ENCODE measurements at places on chromosomes 6 and 20.
A peak's percentile ranks its signal among the peaks of the same experiment; 100 is the strongest.

DNA sequence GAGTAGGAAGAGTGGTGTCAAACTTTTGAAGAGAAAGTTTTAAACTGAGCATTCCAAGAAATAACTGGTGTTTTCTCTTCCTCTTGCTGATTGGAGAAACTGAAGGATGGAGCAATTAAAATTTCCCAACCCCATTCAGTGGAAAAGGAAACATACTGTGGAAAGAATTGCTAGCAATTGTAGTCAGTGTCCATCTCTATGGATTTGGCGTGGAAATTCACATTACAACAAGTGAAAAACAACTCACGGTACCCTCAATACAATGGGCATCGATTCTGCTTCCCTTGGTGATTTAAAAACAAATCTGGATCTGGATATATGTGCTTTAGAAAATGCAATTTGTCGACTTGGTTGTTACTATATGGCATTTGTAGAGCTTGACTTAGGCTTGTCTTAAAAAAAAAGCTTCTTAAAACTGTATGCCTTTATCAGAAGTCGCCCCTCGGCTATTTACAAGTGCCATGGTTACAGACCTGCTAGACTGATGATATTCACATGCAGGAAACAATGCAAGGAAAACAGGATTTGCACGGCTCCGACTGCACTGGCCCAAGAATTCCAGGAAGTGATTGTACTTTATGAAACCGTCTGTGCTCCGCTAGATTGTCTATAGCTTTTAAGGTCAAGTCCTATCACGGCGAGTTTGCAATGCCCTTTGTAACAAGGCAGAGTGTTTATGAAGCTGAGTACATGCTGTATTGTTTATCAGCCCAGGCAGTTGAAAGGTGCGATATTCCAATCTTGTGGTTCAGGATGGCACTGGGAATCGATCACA lies 131.7 kb upstream of the PHACTR1 start:
- no peak for DNase-seq
- no peak overlapping the region for H3K27ac ChIP-seq
- H3K27me3 ChIP-seq: no peaks in the 10 kb centered on the region
- H3K4me1 ChIP-seq: peaks cover 13% of the 10 kb centered on the region
- H3K4me3 ChIP-seq: no peak overlapping the region

- no peak overlapping the region for H3K27ac ChIP-seq
- H3K4me3 ChIP-seq: peak overlapping the region; percentile 65
- H3K27me3 ChIP-seq: no peaks in the 10 kb centered on the region
These were observed 61.9 kb downstream of the GPR6 start for GRCh38 chr6:110039981-110040383.

- no peak for DNase-seq
- no peak overlapping the region for H3K4me3 ChIP-seq
- H3K4me1 ChIP-seq: no peaks in the 10 kb centered on the region
- no peaks in the 10 kb centered on the region for H3K36me3 ChIP-seq
- H3K27me3 ChIP-seq: no peaks in the 10 kb centered on the region
These were observed 385.7 kb downstream of the GRIK2 start for GRCh38 chr6:101779051-101779844.

GRCh38 chr6:112372226-112372806 lies 25.2 kb downstream of the RFPL4B start:
- H3K4me1 ChIP-seq: no peaks in the 10 kb centered on the region
- no peak for DNase-seq
- no peaks in the 10 kb centered on the region for H3K27me3 ChIP-seq
- no peak overlapping the region for H3K4me3 ChIP-seq
- H3K36me3 ChIP-seq: no peaks in the 10 kb centered on the region
- no peak overlapping the region for H3K27ac ChIP-seq

- DNase-seq: no peak
- H3K4me1 ChIP-seq: peaks cover 8% of the 10 kb centered on the region
- H3K36me3 ChIP-seq: no peaks in the 10 kb centered on the region
- peak overlapping the region; percentile 76 for H3K27ac ChIP-seq
These were observed 592 bp downstream of the LTB start for GRCh38 chr6:31581434-31582229.

DNA sequence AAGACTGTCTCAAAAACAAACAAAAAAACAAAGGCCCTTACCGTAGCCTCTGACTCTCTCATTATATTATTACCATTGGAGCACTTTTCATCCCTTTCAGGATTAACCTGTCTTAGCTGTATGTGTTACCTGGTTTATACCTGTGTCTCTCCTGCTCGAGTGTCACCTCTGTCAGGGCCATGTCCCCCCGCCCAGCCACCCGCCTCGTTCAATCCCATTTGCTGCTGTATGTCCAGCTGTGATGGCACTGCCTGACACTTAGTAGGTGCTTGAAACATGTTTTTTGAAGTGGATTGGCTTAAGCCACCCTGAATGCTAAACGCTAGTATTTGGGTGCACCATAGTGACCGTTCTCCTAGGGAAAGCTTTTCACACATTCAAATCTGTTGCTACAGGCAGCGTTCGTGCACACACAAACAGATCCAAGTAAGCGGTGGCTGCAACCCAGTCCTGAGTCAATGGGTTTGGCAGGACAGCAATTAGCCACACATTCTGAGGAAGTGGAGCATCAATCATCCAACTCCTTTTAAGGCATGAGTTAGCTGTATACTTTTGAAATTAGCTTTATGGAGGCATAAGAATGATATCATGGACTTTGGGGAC lies 98.9 kb upstream of the ZNF217 start:
- DNase-seq: peak; percentile 28
- no peak overlapping the region for H3K27ac ChIP-seq
- peaks cover 11% of the 10 kb centered on the region for H3K4me1 ChIP-seq
- H3K36me3 ChIP-seq: no peaks in the 10 kb centered on the region
- no peaks in the 10 kb centered on the region for H3K27me3 ChIP-seq
- no peak overlapping the region for H3K4me3 ChIP-seq

GRCh38 chr6:17001188-17001587 lies 100.7 kb upstream of the STMND1 start:
- no peaks in the 10 kb centered on the region for H3K36me3 ChIP-seq
- no peak for DNase-seq
- H3K4me1 ChIP-seq: no peaks in the 10 kb centered on the region
- H3K27me3 ChIP-seq: no peaks in the 10 kb centered on the region
- no peak overlapping the region for H3K4me3 ChIP-seq
- H3K27ac ChIP-seq: no peak overlapping the region

- H3K4me3 ChIP-seq: peak overlapping the region; percentile 96
- peak overlapping the region; percentile 100 for H3K27ac ChIP-seq
- peaks cover 14% of the 10 kb centered on the region for H3K4me1 ChIP-seq
- H3K36me3 ChIP-seq: no peaks in the 10 kb centered on the region
- DNase-seq: peak; percentile 74
These were observed 3.6 kb upstream of the GPSM3 start for GRCh38 chr6:32195902-32196681.

DNA sequence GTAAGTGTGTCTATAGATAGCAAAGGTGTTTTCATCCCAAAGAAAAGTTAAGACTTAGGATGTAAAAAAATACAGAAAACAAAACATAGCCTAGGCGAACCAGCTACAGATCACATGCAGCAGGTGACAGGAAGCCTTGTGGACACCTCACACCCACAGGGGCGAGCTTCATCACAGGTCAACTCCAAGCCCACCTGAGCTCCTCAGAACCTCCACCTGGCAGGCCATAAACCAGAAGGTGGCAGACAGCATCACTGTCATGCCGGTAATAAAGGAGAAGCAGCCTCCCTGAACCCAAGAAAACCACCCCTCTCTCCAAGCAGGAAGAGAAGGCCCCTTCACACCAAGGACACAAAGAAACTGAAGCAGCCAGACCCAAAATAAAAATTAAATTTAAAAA lies 1.0 kb downstream of the RALGAPA2 start:
- peak overlapping the region; percentile 84 for H3K4me3 ChIP-seq
- H3K36me3 ChIP-seq: no peaks in the 10 kb centered on the region
- H3K27me3 ChIP-seq: no peaks in the 10 kb centered on the region

- H3K4me1 ChIP-seq: no peaks in the 10 kb centered on the region
- H3K27me3 ChIP-seq: no peaks in the 10 kb centered on the region
- H3K27ac ChIP-seq: no peak overlapping the region
- DNase-seq: no peak
These were observed 409.1 kb downstream of the PKHD1 start for GRCh38 chr6:51678274-51678673.

GRCh38 chr6:82385961-82386360 lies 22.3 kb downstream of the TPBG start:
- H3K27me3 ChIP-seq: no peaks in the 10 kb centered on the region
- no peak overlapping the region for H3K4me3 ChIP-seq
- no peak overlapping the region for H3K27ac ChIP-seq
- H3K4me1 ChIP-seq: no peaks in the 10 kb centered on the region
- DNase-seq: no peak

- no peak overlapping the region for H3K4me3 ChIP-seq
- no peaks in the 10 kb centered on the region for H3K4me1 ChIP-seq
- H3K27ac ChIP-seq: no peak overlapping the region
- H3K27me3 ChIP-seq: no peaks in the 10 kb centered on the region
These were observed 121.5 kb downstream of the PAX1 start for GRCh38 chr20:21826976-21827375.

DNA sequence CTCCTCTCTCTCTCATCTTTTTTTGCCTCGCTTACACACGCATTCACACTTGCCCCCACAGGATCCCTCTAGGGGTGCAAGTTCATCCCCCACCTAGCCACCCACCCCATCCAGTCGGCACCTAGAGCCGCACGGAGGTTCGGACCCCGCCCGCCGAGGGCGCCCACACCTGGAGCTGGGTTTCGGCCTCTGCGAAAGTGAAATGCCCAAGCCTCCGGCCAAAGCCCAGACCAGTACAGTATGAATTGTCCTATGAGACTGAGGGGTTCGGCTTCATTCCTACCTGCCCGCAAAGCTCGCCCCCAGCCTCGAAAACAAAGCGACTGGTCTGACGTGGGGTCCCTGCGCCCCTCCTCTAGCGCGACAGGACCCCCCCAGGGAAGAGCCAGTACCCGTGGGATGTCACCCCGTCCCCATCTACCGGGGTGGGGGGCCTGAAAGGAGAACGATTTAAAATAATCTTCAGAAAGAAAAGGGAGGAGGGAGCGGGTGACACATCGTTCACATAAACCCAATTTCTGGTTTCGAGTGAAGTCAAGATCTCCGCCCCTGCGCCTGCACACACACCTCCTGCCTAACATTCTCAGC lies 1.5 kb downstream of the TFAP2A start:
- no peak for DNase-seq
- peaks cover 25% of the 10 kb centered on the region for H3K4me1 ChIP-seq
- no peak overlapping the region for H3K27ac ChIP-seq
- peak overlapping the region; percentile 96 for H3K4me3 ChIP-seq
- no peaks in the 10 kb centered on the region for H3K36me3 ChIP-seq

GRCh38 chr20:45372646-45373352 lies 5.3 kb downstream of the TP53TG5 start:
- no peak for DNase-seq
- peaks cover 6% of the 10 kb centered on the region for H3K36me3 ChIP-seq
- H3K4me3 ChIP-seq: peak overlapping the region; percentile 69
- H3K27ac ChIP-seq: peak overlapping the region; percentile 85
- peaks cover 15% of the 10 kb centered on the region for H3K4me1 ChIP-seq

DNA sequence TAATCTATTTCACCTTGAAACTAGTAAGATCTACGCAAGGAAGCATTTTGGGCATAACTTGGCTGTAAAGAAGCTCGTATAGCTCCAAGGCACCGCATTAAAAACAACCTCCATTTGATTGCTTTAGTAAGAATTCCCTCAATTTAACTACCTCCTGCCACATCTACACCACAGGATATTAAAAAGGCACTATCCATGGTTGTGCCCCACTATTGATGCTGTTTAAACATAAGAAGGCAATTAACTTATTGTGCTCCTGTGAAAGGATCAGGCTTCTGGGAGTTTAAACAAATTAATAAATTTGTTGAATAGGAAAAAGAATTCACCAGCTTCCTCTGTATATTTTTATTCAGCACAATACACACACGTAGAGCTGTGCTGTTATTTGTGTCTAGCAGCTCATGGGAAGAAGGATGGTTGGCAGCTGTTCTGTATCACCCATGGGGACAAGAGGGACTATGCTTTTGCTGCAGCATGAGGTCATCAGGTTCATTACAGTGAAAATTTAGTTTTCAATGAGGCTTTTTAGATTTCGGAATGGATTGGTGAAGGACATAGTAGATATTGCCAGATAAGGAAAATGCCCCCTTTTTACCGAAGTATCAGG lies 513.3 kb downstream of the HAO1 start:
- DNase-seq: no peak
- H3K4me3 ChIP-seq: no peak overlapping the region
- no peaks in the 10 kb centered on the region for H3K4me1 ChIP-seq
- H3K27me3 ChIP-seq: no peaks in the 10 kb centered on the region

- DNase-seq: no peak
- H3K27me3 ChIP-seq: no peaks in the 10 kb centered on the region
- no peak overlapping the region for H3K4me3 ChIP-seq
- peaks cover 53% of the 10 kb centered on the region for H3K36me3 ChIP-seq
These were observed 27.5 kb downstream of the LAMA5 start for GRCh38 chr20:62339647-62340062.

- H3K36me3 ChIP-seq: no peaks in the 10 kb centered on the region
- no peaks in the 10 kb centered on the region for H3K4me1 ChIP-seq
- H3K27ac ChIP-seq: no peak overlapping the region
- DNase-seq: no peak
These were observed 245.5 kb downstream of the PACRG start for GRCh38 chr6:162973151-162973872.

GRCh38 chr6:83215131-83216047 lies 22.2 kb downstream of the RWDD2A start:
- no peaks in the 10 kb centered on the region for H3K36me3 ChIP-seq
- peak overlapping the region; percentile 71 for H3K27ac ChIP-seq
- no peak for DNase-seq
- no peaks in the 10 kb centered on the region for H3K4me1 ChIP-seq

DNA sequence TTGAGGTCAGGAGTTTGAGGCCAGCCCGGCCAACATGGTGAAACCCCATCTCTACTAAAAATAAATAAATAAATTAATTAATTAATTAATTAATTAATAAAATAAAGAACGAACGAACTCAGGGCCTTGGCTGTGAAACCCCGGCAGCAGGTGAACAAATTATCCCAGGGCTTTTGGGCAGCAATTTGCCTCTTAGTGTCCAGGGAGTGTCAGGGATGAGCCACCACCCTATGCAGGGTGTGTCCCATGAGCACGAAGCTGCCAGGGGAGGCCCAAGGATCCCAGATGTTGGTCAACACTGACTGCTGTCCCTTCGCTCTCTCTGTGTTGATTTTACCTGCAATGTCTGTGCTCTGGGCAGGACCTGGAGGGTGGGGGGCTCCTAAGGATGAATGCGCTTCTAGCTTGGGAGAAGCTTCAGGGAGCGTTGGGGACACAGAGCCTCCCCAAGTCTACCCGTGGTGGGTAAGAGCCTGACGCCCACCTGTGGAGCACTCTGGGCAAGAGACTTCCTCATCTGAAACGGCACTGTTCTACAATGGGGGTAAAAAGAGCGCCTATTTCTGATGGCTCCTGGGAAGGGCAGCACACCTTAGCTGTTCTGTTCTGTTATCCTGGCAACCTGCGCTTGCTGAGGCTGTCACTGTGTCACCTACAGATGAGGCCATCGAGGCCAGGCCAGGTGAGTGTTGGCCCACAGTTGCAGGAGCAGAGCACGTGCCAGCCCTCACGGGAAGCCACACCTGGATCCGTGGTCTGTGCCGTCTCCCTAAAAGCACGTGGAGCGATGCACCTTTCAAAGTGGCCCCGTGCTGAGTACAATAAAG lies 125.5 kb upstream of the CDH4 start:
- no peaks in the 10 kb centered on the region for H3K36me3 ChIP-seq
- H3K27ac ChIP-seq: no peak overlapping the region
- no peak overlapping the region for H3K4me3 ChIP-seq
- H3K4me1 ChIP-seq: no peaks in the 10 kb centered on the region

Measured in thoracic aorta (tissue), 2 donors.